IPS DF 6.9 (cell line): ENCODE measurements at places on chromosomes 12 and 14.

GRCh38 chr14:21796916-21797315 lies 123.3 kb upstream of the OR4E1 start:
- H3K27me3 ChIP-seq: no peaks in the 10 kb centered on the region
- no peak overlapping the region for H3K4me3 ChIP-seq
- no peak overlapping the region for H3K27ac ChIP-seq
- DNase-seq: peak; percentile 29
- H3K36me3 ChIP-seq: no peaks in the 10 kb centered on the region

GRCh38 chr14:25622763-25623162 lies 572.8 kb upstream of the STXBP6 start:
- no peak overlapping the region for H3K4me3 ChIP-seq
- H3K27me3 ChIP-seq: no peaks in the 10 kb centered on the region
- no peak overlapping the region for H3K27ac ChIP-seq
- H3K4me1 ChIP-seq: no peaks in the 10 kb centered on the region

GRCh38 chr12:131990066-131990979 lies 40.6 kb downstream of the EP400 start:
- no peak overlapping the region for H3K4me3 ChIP-seq
- peaks cover 13% of the 10 kb centered on the region for H3K4me1 ChIP-seq
- peak; percentile 43 for DNase-seq
- peak overlapping the region; percentile 99 for H3K27ac ChIP-seq
- peaks cover 18% of the 10 kb centered on the region; the same call in 1 of the 2 replicates for H3K36me3 ChIP-seq
- H3K27me3 ChIP-seq: no peaks in the 10 kb centered on the region

DNA sequence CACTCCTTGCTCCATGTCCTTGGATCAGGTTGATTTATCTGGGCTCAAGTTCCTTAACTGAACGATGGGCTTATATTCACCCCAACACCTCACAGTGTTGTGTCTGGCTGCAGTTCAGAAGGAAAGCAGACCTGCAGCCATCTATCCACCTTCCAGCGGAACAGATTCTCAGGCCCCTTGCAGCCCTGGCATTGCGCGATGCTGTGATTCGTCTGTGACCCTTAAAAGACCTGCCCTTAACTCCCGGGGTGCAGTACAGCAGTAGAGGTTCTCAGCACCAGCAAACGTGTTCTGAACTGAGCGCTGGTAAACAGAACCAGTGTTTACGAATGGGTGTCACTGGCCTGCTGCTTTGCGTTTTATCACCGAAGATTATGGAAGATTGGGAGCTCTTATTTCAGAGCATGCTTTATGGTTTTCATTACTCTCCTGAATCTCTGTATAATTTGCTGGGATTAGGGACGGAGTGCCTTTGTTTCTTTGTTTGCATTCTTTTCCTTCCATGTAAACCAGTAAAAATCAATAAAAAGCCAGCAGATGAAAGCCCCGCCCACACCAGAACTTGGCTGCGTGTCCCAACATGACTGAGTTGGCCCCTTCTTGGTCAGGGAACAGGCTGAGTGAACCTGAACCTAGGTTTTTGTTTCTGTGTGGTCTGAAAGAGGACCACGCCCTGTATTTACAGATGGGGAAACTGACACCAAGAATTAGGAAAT lies 286.7 kb upstream of the CRY1 start:
- no peak overlapping the region for H3K4me3 ChIP-seq
- no peak for DNase-seq
- H3K36me3 ChIP-seq: no peaks in the 10 kb centered on the region
- H3K27ac ChIP-seq: no peak overlapping the region

- no peaks in the 10 kb centered on the region for H3K27me3 ChIP-seq
- no peak for DNase-seq
- H3K4me1 ChIP-seq: peaks cover 2% of the 10 kb centered on the region; the same call in 1 of the 2 replicates
- H3K27ac ChIP-seq: no peak overlapping the region
- no peaks in the 10 kb centered on the region for H3K36me3 ChIP-seq
These were observed 62.5 kb upstream of the PRICKLE1 start for GRCh38 chr12:42652048-42652447.

- H3K36me3 ChIP-seq: no peaks in the 10 kb centered on the region
- 0 out of 2 replicates have a peak, but pooled peaks cover 2% of the 10 kb centered on the region for H3K4me1 ChIP-seq
- H3K27me3 ChIP-seq: no peaks in the 10 kb centered on the region
These were observed 114.9 kb downstream of the ANO2 start for GRCh38 chr12:5830111-5830510.

DNA sequence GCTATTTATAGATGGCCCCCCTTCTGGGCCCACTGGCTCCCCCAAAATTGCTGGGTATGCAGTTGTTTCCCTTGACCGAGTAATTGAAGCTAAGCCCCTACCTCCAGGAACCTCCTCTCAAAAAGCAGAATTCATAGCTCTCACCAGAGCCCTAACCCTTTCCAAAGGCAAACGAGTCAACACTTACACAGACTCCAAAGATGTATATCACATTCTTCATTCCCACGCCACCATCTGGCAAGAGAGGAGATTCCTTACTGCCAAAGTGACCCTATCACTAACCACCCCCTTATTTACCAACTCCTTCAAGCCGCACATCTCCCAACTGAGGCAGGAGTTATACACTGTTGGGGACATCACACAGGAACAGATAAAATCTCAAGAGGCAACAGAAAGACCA lies 66.8 kb downstream of the MOK start:
- H3K27ac ChIP-seq: no peak overlapping the region
- no peaks in the 10 kb centered on the region; the same call in 1 of the 2 replicates for H3K4me1 ChIP-seq
- H3K36me3 ChIP-seq: no peaks in the 10 kb centered on the region
- no peaks in the 10 kb centered on the region for H3K27me3 ChIP-seq

DNA sequence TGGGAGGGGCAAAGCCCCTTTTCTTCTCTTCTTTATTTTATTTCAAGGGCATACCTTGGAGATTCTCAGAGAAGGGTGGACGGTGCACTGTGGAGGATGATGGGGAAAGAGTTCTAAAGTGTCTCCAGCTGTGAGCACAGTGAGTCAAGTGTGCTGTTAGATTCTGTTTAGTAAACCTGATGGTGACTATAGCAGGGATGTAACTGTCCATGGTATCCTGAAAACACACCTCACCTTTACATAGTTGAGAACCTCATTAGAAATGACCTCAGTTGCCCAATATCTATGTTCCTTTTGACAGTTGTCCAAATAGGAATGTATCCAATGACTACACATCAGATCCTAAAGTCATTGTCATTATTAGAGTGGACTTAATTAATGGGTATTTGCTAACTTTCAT lies 38.0 kb downstream of the CNTN1 start:
- no peak overlapping the region for H3K4me3 ChIP-seq
- no peaks in the 10 kb centered on the region for H3K36me3 ChIP-seq
- H3K27me3 ChIP-seq: no peaks in the 10 kb centered on the region
- H3K27ac ChIP-seq: no peak overlapping the region
- H3K4me1 ChIP-seq: peaks cover 1% of the 10 kb centered on the region; the same call in 1 of the 2 replicates

- no peaks in the 10 kb centered on the region for H3K27me3 ChIP-seq
- H3K27ac ChIP-seq: no peak overlapping the region
- no peak overlapping the region for H3K4me3 ChIP-seq
- H3K4me1 ChIP-seq: peaks cover 1% of the 10 kb centered on the region; the same call in 1 of the 2 replicates
- no peaks in the 10 kb centered on the region for H3K36me3 ChIP-seq
These were observed 133.1 kb downstream of the PRIMA1 start for GRCh38 chr14:93655078-93655750.

GRCh38 chr14:61602733-61603077 lies 92.6 kb upstream of the HIF1A start:
- H3K4me1 ChIP-seq: peaks cover 5% of the 10 kb centered on the region; the same call in 1 of the 2 replicates
- no peaks in the 10 kb centered on the region for H3K27me3 ChIP-seq
- no peak overlapping the region for H3K4me3 ChIP-seq
- H3K36me3 ChIP-seq: no peaks in the 10 kb centered on the region
- no peak for DNase-seq
- H3K27ac ChIP-seq: no peak overlapping the region

DNA sequence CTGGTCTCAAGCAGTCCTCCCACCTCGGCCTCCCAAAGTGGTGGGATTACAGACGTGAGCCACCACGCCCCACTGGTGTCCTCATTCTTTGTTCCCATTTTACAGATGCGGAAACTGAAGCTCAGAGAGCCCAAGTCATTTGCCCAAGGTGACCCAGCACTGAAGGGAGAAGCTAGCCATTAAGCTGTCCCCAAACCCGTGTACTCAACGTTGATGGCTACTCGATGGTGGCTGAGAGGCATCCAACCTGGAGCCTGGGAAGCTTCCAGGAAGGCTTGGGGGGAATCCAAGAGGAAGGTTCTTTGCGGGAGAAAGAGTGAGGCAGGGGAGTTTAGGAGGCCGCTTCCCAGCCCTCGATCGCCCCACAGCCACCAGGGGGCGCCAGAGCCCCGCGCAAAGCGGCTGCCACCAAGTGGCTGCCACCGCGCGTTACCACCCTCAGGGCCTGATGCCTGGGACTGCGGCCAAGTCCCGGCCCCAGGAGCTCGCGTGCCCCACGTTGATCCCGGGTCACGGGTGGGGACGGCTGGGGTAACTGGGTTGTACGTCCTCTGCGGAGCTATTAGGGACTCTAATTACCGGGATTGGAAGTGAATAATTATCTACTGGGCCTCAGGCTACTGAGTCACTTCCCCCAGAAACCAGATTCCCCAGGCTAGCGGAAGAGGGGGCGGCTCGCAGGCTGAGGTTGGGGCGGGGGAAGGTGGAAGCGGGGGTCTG lies 8.8 kb upstream of the SH2B3 start:
- no peak overlapping the region for H3K27ac ChIP-seq
- DNase-seq: peak; percentile 54
- H3K4me3 ChIP-seq: no peak overlapping the region
- no peaks in the 10 kb centered on the region for H3K36me3 ChIP-seq
- no peaks in the 10 kb centered on the region for H3K27me3 ChIP-seq
- H3K4me1 ChIP-seq: no peaks in the 10 kb centered on the region

DNA sequence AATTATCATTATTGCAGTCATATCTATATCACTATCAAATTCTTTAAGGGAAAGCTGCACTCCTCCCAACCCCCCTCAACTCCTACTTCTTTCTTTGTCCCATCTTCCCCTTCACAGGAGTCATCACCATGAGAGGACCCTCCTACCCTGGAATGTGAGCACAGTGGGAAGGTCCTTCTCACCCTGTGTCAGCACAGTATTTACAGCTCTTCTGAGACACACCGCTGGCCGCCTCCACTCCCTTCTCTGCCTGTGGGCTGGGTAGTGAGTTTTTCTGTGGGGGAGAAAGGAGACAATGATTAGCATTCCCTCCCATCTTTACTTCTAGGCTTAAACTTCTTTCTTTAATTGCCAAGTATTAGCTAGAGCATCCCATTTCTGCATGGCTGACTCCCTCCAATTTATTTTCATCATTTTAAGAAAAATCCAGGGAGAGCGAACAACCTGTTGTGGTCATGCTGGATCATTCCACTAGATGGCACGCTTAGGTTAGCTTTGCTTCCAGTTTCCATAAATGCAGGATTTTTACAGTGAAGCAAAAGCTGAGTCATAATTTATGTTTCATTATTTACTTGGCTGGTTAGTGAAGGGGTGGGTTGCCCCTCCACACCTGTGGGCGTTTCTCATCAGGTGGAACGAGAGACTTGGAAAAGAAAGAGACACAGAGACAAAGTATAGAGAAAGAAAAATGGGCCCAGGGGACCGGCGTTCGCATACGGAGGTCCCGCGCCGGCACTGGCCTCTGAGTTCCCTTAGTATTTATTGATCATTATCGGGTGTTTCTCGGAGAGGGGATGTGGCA lies 188.5 kb downstream of the ALX1 start:
- no peak overlapping the region for H3K27ac ChIP-seq
- H3K36me3 ChIP-seq: no peaks in the 10 kb centered on the region
- peaks cover 2% of the 10 kb centered on the region; the same call in 1 of the 2 replicates for H3K4me1 ChIP-seq
- peak overlapping the region; percentile 33; the same call in 1 of the 2 replicates for H3K4me3 ChIP-seq

DNA sequence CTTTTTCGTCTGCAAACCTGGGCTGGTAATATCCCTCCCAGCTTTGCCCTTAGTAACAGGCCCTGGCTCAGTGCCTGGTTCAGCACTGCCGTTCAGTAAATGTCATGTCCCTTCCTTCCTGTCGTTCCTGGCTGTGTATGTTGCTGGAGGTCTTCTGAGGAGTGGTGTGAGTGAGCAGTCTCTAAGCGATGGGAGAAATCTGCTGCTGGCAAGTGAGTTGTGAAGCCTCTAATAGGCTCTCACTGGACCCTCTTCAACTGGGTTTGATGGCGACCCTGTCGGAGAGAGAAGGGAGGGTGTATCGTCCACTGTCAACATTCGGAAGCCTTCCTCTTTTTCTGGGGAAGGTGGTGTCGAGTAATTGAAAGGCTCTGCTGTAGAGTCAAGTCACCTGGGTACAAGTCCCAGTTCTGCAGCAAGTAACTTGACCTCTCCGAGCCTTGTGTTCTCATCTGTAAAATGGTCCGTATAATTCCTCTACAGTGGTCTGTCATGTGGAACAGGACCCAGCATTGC lies 62.8 kb downstream of the HRK start:
- no peak overlapping the region for H3K27ac ChIP-seq
- H3K4me1 ChIP-seq: no peaks in the 10 kb centered on the region
- H3K4me3 ChIP-seq: peak overlapping the region; percentile 90; the same call in 1 of the 2 replicates

DNA sequence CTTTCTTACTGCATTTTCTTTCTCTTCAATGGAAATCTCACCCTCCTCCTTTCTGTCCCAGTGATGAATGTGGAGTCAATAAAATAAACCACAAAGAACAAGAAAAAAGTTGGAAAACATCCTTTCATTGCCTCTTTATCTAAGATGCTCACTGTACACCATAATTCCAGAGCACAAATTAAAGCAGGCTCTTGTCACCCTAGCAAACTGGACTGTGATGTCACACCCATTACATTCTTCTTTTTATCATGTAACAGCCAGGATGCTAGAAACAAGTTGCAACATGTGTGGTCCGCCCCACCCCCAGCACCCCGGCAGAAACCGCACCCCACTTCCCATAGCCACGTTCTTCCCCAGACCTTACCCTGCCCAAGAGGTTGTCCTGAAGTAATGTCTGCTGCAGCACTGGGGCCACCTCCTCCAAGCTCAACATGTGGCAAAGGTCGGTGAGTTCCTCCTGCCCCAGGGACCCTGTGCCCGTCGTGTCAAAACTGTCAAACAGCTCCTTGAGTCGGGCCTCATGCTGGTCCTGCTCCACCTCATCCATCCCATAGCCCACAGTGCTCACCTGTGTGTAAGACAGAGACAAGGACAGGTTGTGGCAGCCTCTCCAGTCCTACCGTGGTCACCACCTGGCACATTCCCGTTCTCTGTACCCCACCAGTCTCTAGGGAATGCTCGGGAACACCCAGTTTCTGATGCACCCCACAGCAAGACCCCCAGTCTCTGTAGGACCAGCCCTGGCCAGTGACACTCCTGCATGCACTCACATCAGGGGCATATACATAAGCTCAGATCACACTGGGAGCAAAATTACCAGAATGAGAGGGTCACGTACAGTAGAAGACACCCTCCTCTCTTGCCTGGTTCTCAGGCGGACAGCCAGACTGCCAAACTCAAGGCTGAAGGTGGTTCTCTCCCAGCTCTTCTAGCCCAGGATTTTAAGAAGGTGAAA lies 9.2 kb downstream of the NIN start:
- peaks cover 7% of the 10 kb centered on the region for H3K4me1 ChIP-seq
- peaks cover 6% of the 10 kb centered on the region; the same call in 1 of the 2 replicates for H3K27me3 ChIP-seq
- H3K27ac ChIP-seq: no peak overlapping the region
- no peak overlapping the region for H3K4me3 ChIP-seq
- no peak for DNase-seq

- H3K4me3 ChIP-seq: no peak overlapping the region
- no peaks in the 10 kb centered on the region; the same call in 1 of the 2 replicates for H3K4me1 ChIP-seq
- no peaks in the 10 kb centered on the region for H3K27me3 ChIP-seq
- no peak overlapping the region for H3K27ac ChIP-seq
- DNase-seq: no peak
These were observed 120.3 kb upstream of the SLC38A4 start for GRCh38 chr12:46946137-46946536.
